ENCODE measurements at places on chromosomes 2 and 18.

GRCh38 chr18:35851286-35851970 is 121.1 kb upstream of the RMP24 start:
- DNase-seq, result no peak

DNA sequence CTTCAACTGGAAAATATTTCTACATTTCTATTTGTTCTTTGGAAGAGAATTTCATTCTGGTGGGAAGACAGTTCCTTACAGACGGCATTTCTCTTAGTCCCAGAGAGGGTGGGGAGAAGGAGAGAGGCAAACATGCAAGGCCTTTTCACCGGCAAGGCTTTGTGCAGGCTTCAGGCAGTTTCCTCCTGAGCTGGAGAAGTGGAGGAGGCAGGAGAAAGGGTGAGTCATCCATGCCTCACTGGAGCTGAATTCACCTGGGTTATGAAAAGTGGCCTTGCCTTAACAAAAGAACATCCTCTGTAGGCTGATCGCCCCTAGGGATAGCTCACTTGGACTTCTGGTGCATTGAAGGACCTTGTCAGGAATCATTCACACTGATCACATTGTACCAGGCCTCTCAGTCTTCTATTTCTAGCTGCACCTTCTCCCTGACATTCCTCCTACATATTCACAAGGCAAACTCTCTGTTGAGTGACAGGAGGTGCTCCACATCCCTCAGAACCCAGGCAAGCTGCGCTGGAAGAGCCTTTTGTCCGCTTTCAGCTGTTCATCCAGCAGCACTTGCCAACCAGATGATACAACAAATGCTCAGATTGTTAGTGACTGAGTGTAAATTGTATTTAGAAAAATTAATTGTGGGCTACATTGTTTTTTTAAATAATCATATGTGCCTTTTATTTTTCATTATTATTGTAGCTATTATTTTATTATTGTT is 796.1 kb downstream of the DCDC2C start:
- no peak for DNase-seq

DNA sequence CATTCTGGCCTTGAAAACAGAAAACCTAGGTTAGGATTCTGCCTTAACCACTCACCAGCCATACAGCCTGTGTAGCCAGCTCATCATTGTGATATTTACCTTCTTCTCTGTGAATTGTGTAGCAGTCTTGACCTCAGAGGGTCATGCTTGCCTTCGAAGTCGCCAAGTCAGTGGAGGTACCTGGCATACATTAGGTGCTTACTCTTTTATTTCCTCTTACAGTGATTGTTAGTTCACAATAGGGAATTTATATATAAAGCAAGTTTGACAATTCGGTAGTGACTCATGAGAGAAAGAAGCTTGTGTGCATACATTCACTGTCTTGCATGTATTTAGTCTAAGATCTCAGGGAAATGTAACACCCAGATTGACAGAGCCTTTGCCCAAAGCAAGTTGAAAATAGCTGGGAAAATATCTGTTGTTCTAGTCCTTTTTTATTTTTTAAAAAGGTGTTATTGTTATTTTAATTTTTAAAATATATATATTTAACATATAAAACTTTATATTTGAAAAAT is 290.6 kb downstream of the PTGR3 start:
- DNase-seq, result no peak

DNA sequence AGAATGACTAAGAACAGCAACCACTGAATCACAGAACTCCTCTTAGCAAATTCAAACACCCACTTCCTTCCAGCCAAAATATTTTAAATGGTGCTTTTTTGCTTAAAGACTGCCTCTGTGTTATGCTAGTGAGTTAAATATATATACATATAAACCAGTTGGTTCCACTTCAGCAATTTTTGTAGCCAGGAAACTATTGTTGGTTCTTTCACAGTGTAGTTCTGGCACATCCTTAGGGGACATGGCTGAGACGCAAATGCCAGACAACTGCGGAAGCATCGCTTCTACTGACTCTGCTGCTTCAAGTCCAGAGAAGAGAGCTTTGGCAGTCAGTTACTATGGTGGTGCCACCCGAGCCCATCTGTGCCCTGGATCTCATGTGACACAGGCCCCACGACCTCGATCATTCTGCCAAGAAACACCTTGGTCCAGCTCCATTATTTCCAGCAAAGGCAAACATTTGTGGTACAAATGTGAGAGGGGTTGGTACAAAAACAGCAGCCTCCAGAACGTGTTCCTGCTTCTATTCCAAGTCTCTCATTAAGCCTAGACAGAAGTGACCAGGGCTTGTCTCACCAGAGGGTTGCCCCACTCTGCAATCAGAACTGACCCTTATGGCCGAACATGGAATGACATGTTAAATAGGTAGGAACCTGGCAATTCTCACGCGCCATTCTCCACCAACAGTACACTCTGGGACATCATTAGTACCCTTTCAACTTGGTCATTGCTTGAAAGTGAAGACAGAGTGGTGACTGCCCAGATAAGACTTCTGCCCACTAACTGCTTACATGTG is 117.8 kb upstream of the NRP2 start:
- DNase-seq, result no peak

GRCh38 chr2:29255004-29255403 is 139.8 kb downstream of the CLIP4 start:
- DNase-seq, result no peak

DNA sequence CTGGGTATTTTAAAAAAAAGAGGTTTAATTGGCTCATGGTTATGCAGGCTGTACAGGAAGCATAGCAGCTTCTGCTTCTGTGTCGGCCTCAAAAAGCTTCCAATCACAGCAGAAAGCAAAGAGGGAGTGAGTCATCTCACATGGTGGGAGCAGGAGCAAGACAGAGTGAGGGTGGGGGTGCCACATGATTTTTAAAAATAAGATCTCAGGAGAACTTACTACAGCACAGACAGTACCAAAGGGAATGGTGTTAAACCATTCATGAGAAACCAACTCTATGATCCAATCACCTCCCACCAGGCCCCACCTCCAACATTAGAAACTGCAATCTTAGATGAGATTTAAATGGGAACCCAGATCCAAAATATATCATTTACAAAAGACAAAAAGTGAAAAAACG is 14.6 kb downstream of the ZNF519 start:
- DNase-seq, result no peak

DNA sequence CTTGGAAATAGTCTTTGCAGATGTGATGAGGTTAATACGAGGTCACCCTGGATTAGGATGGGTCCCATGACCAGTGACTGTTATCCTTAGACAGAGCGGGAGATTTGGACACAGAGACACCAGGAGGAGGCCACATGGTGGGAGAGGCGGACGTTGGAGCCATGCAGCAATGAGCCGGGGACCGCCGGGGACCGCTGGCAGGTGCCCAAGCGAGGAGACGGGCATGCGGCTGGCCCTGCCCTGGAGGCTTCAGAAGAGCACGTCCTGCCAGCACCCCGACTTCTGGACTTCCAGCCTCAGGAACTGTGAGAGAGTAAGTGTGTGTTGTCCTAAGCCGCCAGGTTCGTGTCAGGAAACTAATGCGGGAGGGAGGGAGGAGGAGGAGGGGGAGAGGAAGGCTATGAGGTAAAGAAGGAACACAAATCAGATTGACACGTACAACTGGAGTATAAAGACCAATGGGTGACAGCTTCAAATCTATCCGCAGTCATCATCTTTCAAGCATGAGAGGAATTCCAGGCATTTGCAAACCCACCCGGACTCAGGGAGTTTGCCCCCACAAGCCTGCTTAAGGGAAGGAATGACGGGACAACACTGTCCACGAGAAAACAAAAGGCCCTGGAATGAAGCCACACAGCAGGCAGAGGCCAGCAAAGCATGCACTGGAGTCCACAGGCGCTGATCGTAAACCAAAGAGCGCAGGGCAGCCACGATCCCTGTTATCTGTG is 11.6 kb upstream of the BOK start:
- no peak for DNase-seq

DNA sequence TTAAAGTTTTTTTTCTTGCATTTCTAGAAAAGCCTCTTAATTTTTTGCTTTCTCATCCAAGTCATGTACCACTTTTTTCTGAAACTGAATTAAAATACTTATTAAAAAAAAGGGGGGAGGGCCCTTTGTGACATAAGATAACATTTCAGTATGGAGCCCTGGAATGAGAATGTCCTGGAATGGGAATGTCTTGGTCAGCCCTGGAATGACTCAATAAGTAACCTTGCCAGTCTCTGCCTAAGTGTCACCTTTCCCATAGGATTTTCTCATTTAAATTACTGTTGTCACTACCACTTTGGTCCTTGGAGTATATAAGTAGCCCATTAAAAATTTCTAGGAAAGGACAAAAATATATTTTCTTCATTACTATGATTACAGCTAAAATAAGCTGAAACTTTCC is 4.7 kb downstream of the UBXN2A start:
- no peak for DNase-seq

GRCh38 chr2:159249990-159250715 is 36.4 kb downstream of the WDSUB1 start:
- DNase-seq, result no peak

- DNase-seq, result no peak
Measured at GRCh38 chr2:152508446-152508845, 173.5 kb downstream of the FMNL2 start.

GRCh38 chr2:37527361-37527760 is 144.1 kb downstream of the CDC42EP3 start:
- DNase-seq, result no peak

DNA sequence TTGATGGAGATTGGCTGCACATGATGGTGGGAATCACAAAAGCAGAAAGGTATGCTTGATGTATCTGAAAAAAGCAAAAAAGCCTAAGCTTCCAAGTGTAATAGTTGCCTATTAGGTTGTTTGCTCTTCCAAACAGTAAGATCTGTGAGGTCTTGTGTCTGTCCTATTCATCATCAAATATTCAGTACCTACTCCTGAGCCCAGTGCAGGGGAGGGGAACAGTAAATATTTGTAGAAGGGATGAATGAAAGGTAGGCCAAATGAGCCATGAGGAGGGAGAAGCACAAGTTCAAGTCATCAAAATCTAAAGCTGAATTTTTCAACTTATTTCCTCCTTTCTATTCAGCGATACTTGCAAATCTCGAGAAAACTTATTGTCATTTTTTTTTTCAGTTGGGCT is 153.2 kb upstream of the ETAA1 start:
- no peak for DNase-seq

GRCh38 chr2:152557273-152557888 is 159.9 kb downstream of the PRPF40A start:
- DNase-seq, result no peak

DNA sequence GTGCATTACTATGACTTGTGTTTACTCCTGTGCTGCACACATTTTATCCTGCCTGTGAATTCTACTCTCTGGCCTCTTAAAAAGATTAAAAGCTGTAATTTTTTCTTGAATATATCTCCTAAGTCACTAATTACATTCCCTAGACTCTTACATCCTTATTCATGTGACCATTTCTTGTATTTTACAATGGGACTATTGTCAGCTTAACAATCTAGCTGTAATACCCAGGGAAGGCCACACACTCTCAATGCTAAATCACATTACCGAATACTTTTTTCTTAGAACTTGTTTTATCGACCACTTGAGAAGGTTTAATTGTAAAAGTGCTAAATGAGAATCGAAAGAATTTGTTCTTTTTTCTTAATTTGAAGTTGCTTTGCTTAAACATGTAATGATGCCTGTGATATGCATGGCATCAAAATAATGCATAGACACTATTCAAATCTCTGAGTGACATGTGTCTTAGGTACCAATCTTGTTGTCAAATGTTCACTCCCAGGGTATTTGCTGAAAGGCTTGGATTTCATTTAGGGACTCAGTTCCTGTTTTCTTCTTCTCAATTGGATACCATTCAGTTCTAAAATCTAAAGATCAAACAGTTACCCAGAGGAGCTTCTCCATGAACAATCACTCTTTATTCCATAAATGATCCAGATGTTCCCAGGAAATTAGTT is 498.5 kb downstream of the DPP10 start:
- DNase-seq, result no peak

DNA sequence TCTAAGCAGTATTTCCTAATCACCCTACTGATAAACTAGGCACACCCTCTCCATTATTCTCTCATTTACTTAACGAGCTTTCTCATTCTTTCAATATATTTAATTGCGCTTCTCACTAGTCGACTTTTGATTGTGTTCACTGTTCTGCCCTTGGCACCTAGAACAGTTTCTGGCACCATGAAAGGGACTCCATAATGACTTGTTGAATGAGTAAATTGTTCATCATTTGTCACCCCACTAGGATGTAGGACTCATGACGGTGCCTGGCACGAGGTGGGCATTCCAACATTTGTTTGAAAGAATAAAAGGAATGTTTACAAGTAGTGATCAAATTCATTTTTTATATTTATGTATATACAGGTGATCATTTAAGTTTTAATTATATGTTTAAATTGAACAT is 123.7 kb downstream of the DIS3L2 start:
- DNase-seq, result no peak

DNA sequence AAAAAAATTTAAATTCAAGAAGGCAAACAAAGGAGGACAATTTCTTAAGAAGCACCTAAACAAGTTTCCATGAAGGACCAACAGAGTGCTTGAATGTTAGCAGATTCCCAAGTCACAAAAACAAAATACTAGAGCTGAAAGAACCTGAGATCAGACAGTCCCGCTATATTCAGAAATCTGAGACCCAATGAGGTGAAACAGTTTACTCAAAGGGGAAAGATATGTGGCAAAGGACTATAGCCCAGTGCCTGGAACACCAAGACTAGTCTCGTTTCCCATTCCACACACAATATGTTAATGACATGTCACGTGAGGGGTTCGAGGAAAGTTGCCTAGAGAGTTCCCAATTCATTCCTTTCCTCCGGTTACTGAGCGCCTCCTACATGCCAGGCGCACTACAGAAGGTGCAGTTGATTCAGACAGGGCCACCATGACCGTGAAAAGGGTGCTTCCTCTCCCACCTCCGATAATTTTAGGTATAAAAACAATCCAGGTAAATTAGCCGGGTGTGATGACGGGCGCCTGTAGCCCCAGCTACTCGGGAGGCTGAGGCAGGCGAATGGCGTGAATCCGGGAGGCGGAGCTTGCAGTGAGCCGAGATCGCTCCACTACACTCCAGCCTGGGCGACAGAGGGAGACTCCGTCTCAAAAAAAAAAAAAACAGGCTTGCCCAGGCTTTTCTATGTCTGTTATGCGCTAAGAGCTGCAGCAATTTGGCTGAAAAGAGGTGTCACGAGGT is 617 bp downstream of the SRBD1 start:
- DNase-seq, result peak; percentile 80

DNA sequence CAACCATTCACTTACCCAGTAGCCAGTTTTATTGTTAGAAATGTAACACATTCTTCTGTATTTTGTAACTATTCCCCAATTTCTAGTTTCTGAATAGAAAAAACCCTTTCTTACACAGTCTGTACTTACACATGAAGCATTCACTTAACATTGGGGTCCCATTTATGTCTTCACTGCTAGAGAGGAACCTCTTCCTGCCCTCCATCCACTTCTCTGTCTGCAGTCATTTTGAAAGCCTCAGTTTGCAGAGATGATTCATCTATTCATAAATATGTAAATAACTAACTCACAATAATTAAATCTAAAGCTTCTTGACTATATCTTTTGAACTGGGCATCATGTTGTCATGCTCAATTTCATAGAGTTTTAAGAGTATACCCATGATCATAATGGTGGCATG is 55.9 kb downstream of the ZRANB3 start:
- DNase-seq, result no peak

All from NCI-H1694 (cell line).